ENCODE measurements at places on chromosomes 5 and 9.
A peak's percentile ranks its signal among the peaks of the same experiment; 100 is the strongest.

GRCh38 chr5:38678076-38678475, 121.6 kb upstream of the LIFR start:
- no peak for DNase-seq

DNA sequence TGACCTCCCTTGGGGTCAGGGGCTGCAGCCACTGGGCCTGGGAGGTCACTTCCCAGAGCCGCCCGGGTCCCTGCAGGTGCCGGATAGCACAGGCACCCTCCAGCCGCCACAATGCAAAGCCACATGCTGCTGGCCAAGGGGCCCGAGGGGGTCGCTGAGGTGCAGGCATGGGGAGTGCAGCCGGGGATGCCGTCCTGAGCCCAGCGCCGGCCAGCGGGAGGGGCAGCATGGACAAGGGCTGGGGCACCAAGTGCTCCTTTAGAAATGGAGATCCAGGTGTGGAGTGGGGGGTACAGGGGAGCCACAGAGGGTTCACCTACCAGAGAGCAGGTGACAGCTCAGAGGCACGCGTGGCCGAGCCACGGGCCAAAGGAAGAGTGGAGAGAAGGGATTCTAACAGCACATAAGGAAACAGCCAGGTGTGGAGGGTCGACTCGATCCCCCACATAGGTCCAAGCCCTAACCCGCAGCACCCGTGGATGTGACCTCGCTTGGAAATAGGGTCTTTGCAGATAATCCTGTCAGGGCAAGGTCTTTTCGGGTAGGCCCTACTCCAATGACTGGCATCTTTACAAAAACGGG, 24.7 kb downstream of the ZDHHC11B start:
- no peak for DNase-seq

DNA sequence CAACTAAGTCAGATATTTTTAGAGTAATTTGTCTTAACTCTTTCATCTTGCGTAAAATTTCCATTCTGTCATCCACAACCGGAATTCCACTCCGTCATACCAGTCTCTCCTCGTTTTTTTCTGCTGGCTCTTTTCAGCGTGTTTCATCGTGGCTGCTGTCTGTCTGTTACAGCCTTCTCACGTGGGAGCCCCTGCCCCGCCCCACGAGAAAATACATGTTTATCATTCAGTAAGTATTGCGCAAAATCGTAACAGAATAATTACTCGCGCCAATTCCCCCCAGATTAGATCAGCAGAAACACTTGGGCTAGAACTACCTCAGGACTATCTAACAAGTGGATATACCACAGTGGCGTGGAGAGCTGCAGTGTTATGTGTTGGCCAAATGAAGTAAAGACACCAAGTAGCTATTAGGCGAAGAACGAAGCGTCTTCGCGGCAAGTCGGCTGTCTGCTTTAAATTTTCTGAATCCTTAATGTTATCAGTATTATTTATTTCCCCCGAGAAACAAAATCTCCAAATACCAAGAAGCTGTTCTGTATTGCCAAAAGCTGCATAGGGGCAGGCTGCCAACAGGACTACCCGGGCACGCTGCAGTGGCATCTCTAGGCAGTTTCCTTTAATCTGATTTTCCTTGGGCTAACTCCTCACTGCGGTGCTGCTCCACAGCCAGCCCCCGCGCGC, 566 bp upstream of the FOCAD start:
- no peak for DNase-seq

DNA sequence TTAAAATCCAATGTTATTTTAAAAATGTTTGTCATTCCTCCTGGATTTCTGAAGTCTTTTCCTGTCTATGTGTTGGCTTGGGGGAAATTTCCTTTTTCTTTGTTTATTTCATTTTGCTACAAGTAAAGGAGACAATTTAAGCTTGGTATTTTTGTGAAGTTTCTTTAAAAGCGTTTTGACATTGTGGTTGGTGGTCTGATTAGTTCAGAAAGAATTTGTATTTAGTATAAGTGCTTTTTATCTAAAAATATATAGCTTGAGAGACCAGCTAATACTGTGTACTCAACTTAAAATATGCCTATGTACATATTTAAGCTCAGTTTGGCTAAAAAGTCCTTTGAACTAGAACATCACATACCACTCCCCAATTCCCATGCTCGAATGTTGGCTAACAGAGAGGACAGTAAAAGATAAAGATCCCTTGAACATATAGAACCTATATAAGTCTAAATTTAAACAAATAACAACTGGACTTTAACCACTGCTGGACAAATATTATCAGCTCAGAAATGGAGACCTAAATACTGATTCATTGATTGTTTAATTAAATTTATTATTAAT, 237.6 kb downstream of the TLE4 start:
- no peak for DNase-seq

DNA sequence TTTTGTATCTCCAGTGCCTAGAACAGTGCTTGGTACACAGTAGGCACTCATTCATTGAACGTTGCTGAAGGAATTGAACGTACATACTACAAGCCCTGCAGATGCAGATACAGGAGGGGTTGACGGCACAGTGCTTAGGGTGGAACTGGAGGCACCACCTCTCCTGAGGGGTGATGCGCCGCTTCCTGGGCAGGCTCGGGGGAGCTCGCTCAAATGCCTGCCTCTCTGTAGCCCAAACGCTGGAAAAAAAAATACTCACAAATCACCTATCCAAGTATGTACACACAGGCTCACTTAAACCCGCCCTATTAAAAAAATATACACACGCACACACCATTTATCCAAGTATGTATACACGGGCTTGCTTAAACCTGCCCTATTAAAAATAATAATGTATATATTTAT, 536 bp upstream of the COMMD10 start:
- peak; percentile 33 for DNase-seq

DNA sequence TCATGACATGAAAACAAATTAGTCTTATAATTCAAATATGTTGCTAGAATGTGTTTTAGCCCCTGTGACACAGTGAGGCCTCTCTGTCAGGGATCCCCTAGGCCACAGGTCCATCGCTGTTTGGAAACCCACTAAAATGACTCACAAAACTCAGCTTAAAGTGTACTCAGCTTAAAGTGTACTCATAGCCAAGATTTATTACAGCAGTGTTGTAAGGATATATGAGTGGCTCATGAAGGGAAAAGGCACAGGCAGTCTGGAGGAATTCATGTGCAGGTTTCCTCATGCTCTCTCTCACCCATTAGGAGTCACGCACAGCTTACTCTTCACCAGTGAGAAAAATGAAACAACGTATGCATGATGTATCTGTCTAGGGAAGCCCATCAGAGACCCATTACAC, 24.4 kb upstream of the TGFBI start:
- DNase-seq, result no peak

DNA sequence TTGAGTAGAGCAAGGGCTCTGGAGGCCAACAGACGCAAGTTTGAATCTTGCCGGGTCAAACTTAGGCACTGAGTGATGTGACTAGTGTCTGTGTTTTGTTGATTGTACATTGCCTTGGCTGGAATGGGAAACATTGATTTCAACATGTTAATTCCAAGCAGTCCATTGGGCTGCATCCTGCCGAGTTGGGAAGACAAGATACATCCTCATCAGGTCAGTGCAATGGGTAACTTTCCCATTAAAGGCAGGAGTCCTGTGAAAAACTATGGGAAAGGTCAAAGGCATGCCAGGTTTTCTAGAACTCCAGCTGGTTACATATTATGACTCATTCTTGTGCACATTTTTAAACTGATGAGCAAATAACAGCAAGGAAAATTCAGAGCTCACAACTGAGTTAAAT, 126.5 kb upstream of the ABCA1 start:
- DNase-seq, result no peak

GRCh38 chr5:57539281-57539701, 56.7 kb upstream of the ACTBL2 start:
- peak; percentile 36 for DNase-seq

GRCh38 chr9:121318631-121319382, 50.8 kb downstream of the GSN start:
- DNase-seq, result no peak

DNA sequence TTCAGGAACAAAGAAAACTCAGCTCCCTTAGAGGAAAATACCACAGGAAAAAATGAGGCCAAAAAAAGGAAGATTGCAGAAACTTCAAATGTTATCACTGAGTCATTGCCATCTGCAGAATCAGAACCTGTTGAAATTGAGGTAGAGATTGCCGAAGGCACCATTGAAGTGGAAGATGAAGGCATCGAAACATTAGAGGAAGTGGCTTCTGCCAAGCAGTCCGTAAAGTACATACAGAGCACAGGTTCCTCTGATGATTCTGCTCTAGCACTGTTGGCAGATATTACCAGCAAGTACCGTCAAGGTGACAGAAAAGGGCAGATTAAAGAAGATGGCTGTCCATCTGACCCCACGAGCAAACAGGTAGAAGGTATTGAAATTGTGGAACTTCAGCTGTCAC, 30.8 kb upstream of the NIM1K start:
- no peak for DNase-seq

DNA sequence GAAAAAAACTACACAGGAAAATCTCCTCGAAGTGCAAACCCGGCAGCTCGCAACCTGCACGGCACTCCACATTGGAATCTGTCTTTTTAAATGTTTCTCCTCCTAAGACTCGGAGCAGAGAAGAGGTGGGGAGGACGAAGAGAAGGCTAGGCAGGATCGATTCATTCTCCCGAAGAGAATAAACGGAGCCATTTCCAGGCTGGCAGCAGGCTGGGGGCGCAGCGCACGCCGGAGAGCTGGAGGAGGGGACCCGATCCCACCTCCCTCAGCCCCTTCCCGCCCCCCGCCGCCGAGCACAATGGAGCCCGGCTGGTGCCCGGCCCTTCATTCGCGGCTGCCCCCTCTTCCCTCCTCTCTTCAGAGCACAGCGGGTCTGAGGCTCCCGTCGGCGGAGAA, 628 bp downstream of the HOMER1 start:
- DNase-seq, result peak; percentile 72

GRCh38 chr5:168106008-168106761, 185.3 kb upstream of the WWC1 start:
- no peak for DNase-seq

- peak; percentile 23 for DNase-seq
Measured at GRCh38 chr9:36029765-36030528, 6.8 kb upstream of the RECK start.

GRCh38 chr5:161274951-161275350, 271.6 kb downstream of the GABRB2 start:
- DNase-seq, result no peak

GRCh38 chr9:109371374-109371773, 50.5 kb upstream of the EPB41L4B start:
- no peak for DNase-seq

- no peak for DNase-seq
Measured at GRCh38 chr5:129653057-129653375, 94.9 kb upstream of the MINAR2 start.

GRCh38 chr5:135276151-135276550, 122.9 kb downstream of the MACROH2A1 start:
- DNase-seq, result no peak

DNA sequence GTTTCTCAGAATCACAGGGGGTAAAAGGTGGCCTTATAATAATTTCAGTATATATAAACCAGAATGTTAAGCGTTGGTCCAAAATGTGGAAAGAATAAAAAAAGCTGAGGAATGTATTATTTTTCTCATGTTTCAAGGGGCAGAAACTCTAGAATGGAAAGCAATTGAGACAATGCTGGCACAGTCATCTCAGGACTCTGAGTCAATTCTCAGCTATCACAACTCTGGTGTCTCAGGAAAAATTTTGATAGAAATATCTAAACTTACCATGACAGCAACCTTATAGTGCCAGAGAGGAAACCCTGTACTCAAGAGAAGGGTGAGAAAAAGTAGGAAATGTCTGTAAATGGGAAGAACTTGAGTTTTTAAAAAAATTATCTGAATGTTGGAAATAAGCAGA, 1189.4 kb upstream of the NUDT12 start:
- DNase-seq, result no peak

DNA sequence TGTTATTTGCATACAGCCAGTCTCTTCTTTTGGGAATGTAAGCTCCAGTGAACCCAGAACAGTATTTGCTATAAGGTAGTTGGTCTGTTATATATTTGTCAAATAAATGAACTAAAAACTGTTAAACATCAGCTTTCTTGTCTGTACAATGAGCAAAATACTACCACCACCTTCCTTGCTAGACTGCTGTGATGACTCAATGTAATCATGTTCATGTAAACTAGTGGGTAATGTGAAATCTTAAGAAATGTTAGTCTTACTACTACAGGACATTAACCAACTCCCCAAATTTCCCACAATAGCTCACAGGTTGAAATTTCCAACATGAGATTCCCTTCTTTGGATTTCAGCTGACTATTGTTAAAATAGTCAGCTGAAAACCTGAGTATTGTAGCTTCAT, 176.1 kb downstream of the TRPM3 start:
- no peak for DNase-seq

- no peak for DNase-seq
Measured at GRCh38 chr5:148837383-148837782, 11.0 kb downstream of the ADRB2 start.

- DNase-seq, result no peak
Measured at GRCh38 chr5:65125591-65126541, 355.9 kb downstream of the ADAMTS6 start.

DNA sequence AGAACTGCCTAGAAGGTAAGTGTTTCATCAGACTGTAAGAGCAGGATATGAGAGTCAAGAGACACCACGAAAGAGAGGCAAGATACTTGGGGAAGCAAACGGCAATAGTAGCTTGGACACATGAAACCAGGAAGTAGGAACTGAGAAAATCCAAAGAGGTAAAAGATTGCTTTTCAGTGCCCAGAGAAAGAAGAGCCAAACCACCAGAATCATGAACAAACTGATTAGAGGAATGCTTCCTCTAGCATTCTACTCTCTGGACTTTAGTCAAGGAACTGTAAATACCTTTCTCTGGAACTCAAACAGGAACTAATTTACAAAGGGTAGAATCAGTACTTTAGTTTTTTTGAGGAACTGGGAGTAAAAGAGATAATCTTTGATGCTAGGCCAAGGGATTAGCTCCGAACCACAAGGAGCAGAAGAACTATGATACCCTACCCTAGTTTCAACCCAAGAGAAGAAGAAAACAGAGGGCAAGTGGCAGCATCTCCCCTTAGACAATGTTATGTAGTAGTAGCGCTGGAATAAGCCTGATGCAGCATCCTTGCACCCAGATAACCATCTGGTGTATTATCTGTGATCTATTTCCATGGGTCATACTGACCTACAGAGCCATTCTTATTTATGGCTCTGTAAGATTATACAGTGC, 41.3 kb downstream of the EFCAB9 start:
- DNase-seq, result no peak

DNA sequence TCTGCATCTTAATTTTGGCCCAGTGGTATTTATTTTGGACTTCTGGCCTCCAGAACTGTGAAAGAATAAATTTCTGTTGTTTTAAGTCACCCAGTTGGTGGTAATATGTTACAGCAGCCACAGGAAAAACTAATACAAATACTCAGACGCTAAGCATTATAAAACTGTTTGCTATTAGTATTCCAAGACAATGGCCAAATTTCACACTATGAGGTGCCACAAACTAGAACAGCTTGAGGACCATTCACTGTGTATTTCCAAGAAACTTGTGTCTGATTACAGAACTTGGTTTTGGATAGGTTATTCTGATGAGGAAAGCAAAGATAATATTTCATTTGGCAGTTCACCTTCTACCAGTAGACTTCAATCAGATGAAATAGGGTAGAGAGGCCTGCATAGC, 16.3 kb upstream of the ISOC1 start:
- DNase-seq, result no peak

- no peak for DNase-seq
Measured at GRCh38 chr5:180600554-180601041, 9.3 kb upstream of the SCGB3A1 start.

GRCh38 chr5:69007726-69008368, 86.0 kb upstream of the SLC30A5 start:
- peak; percentile 71 for DNase-seq

Data from muscle of back (tissue), 13 donors.